ENCODE measurements at places on chromosomes 2 and 18. TPM values are rescaled to one million over a fixed set of nuclear protein-coding genes. Genes with fewer than 3 reads are reported as not detected.

TMEM247 gene
- not detected for total RNA-seq

MYO7B gene
- 0.27 TPM for total RNA-seq

PPP1CB gene
- 1,194 TPM for total RNA-seq

RAD51AP2 gene
- not detected for total RNA-seq

- ATAC-seq = no peak
Measured at GRCh38 chr2:3535467-3535793, 16.1 kb upstream of the ADI1 start.

- no peak for ATAC-seq
Measured at GRCh38 chr2:96541398-96542152, 5.0 kb downstream of the ARID5A start.

DNA sequence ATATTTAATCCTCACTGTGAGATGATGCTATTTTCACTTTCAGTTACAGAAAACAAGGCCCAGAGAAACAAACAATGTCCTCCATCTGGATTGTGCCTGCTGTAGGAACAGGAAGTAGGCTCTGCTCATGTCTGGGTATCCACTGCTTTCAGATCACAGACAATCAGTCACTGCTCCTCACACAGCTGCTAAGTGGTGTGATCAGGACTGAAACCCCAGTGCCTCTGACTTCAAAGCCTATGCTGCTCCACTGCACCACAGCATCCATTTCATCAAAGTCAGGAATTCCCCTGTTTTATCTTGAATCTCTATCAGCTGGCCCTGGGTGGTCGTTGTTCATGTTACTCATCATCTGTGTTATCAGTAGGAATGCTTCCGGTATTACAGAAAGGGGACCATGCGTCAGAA, 303.8 kb upstream of the TRIB2 start:
- no peak for ATAC-seq

DNA sequence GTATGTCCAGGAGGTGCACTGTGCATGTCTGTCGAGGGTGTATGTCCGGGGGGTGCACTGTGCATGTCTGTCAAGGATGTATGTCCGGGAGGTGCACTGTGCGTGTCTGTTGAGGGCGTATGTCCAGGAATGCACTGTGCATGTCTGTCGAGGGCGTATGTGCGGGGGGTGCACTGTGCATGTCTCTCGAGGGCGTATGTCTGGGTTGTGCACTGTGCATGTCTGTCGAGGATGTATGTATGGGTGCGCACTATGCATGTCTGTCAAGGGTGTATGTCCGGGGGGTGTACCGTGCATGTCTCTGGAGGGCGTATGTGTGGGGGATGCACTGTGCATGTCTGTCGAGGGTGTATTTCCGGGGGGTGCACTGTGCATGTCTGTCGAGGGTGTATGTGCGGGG, 249.3 kb upstream of the MYT1L start:
- no peak for ATAC-seq

All from gastroesophageal sphincter (tissue), 4 donors.